ENCODE measurements at places on chromosomes 11 and 22.

DNA sequence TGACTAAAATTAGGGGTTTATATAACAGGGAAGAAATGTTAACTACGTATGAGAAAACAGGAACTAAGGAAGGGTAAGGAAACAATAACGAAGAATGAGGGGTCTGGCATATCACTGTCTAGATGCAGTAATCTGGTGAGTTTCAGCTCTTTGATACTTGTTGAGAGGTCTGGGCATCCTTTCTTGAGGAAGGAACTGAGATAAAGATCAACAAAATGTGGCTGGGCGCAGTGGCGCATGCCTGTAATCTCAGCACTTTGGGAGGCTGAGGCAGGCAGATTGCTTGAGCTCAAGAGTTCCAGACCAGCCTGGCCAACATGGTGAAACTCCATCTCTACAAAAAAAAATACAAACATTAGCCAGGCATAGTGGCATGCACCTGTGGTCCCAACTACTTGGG, 2.7 kb downstream of the DCDC1 start:
- DNase-seq = no peak

DNA sequence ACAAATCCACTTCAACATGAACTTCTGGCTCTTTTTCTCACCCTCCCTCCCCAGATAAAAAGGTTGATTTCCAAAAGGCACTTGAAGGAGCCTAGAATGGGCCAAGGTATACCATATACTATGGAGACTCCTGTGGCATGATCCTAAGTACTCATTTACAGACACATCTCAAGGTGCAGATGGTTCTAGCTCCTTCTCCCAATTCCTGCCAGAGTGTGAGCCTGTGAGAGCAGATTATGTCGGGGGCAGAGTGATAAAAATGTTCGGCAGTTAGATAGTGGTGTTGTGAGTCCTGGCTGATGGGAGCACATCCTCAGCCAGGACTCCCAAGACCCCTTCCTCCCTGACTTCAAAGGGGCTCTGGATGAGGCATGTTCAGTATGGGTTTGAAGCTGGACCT, 8.2 kb upstream of the SEC14L3 start:
- no peak for DNase-seq

DNA sequence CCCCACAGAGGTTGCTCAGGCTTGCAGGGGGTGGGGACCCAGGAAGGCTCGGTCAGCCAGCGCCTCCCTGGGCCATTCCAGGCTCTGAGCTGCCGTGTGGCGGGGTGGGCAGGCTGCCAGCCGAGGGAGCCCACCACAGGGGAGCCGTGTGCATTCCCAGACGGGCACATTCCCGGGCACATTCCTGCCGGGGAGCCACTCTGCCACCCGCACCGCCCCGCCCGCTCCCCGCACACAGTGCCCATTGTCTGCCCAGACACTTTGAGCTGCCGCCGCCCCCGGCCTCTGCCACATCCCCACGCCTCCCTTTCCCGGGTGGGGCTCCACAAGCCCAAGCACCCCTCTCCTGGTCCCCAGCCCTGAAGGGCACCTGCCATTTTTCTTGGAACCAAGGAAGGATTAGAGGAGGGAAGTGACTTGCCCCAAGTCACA, 27.4 kb downstream of the RPL3 start:
- no peak for DNase-seq

- DNase-seq = no peak
Observed at GRCh38 chr11:1782031-1782590, 18.4 kb upstream of the CTSD start.

DNA sequence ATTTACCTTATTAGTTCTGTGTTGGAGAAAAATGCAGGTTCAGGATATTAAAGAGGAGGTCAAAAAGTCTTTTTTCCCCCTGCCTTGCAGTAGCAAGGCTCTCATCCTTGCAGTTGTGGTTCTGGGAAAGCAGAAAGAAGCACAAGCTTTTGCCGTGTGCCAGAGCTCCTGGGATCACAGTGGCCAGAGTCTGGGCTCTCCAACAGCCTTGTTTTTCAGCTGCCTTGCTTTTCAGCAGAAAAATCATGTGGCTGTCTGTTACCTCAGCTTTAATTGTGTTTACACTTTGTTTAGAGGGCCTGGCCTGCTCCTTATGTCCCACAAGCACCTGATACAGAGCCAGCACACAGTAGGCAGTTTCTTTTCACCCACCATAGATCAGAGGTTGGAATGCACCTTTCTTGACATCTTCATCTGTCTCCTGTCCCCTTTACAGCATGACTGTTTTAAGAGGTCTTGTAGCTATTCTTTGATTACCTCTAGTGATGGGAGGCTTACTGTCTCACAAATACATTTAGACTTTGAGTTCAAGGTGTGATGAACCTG, 67.5 kb downstream of the TEAD1 start:
- DNase-seq = no peak

GRCh38 chr11:22244986-22245592, 52.2 kb downstream of the ANO5 start:
- DNase-seq = peak; percentile 17

- DNase-seq = peak; percentile 30
Observed at GRCh38 chr11:119691020-119691666, 37.9 kb downstream of the NECTIN1 start.

DNA sequence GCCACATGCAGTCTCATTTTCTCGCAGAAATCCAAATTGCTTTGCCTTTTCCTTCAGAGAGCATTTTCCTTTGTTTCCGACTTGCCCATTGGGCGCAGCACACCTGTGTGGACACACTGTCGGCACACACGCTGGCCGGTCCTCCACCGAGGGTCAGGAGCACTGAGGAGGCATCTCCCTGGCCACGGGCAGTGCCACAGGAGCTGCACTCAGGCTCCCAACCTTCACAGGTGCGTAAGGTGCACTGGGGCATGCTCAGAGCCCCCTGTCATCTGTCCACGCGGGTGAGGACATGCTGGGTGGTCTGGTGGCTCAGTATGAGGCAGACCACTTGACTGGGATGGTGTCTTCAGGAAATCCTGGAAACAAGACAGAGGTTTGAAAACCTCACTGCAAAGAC, 779.1 kb downstream of the BRD1 start:
- DNase-seq = no peak

DNA sequence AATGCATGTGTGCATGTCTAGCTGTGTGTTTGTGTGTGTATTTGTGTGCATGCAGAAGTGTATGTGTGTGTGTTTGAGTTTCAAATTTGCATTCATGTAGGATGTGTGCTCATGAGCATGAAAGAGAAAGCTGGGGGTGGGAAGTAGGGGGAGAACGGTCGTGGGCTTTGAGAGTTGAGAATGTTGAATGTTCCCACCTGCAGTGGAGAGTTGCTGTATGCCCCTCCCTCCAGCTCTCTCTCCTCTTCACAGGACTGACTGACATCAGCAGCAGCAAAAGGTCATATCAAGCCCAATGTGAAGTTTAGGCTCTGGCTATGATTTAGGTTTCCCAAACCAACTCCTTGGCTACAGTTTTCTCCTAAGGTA, 63.8 kb upstream of the RRAS2 start:
- no peak for DNase-seq

DNA sequence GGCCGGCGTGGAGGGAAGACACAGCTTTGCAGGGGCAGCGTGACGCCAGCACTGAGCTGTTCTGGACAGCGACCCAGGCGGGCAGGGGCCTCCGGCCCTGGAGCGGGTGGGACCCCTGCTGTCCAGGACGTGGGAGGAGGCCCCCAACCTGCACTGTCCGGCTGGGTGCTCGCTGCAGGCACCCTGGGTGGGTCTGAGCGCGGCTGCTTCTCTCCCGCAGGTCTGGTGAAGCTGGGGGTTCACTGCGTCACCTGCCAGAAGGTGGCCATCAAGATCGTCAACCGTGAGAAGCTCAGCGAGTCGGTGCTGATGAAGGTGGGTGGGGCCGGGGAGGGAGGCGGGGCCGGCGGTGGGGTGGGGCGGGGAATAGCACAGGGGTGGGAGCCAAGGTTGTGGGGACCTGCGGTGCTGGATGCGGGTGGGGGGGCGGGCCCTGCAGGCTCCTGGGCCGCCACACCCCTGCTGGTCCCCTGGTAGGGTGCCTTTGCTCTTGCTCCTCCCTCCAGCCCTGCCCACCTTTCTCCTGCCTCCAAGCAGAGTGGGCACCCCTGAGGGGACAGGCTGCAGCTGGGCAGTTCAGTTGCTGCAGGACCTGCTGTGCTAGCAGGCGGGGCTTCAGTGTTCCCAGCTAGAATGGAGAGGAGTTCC, 46.2 kb downstream of the BRSK2 start:
- no peak for DNase-seq

- DNase-seq = no peak
Observed at GRCh38 chr11:105573091-105573490, 36.8 kb upstream of the GRIA4 start.

GRCh38 chr11:103662880-103663279, 373.6 kb upstream of the DDI1 start:
- no peak for DNase-seq

GRCh38 chr11:116598556-116598955, 174.2 kb downstream of the BUD13 start:
- no peak for DNase-seq

- peak; percentile 34 for DNase-seq
Observed at GRCh38 chr22:24284747-24285203, 14.1 kb downstream of the SPECC1L start.

- peak; percentile 69 for DNase-seq
Observed at GRCh38 chr11:94511932-94512781, at the start of gene C11orf97. Gene C11orf97, plus strand, starts transcription at chr11:94512461. Its CDS starts 68 bp downstream, at chr11:94512529.

DNA sequence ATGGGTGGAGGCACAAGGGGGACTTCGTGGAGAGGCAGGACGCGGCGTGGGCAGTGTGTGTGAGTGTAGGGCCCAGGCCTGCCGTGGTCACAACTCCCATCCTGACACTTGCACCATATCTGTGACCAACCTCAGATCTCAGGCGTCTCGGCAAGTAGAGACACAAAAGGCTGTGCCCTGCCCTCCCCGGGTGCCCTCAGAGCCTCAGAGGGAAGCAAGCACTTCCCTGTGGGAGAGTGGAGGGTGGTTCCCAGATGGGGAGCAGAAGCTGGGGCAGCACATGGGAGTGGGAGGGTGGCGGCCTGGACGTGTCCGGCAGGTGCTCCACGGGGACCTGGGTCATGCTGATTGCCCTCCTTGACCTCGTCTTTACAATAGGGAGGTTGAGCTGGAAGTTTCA, 20.4 kb downstream of the B3GAT1 start:
- DNase-seq = no peak

DNA sequence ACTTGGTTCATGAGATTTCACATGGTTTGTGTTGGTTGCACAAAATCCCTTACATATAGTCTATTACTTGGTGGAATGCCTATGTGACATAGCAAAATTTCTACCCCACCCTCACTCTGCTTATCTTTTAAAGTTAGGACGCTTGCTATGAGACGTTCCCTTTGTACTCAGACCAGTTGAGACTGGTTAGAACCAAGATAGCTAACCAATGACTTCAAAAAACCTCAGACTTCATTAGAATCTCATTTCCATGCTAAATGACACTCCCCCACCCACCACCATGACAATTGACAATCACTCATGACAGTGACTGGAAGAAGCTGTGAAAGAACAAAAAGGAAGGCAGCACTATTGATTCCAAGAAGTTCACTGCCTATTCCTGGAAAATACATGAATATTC, 313.6 kb downstream of the ETS1 start:
- DNase-seq = no peak

DNA sequence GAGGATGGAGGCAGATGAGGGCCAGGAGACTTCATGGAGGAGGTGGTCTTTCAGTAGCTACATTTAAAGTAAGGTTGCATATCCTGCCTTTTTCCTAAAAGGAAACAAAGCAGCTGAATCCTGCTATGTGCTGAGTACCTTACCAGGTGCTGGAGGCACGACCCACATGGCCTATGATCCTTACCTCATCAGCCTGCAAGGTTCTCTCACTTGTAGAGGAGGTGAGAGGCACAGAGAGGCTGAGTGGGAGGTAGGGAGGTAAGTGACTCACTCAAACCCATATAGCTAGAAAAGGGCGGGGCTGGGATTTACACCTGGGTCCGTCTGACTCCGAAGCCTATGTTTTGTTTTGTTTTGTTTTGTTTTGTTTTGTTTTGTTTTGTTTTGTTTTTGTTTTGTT, 75.8 kb downstream of the BUD13 start:
- DNase-seq = no peak

DNA sequence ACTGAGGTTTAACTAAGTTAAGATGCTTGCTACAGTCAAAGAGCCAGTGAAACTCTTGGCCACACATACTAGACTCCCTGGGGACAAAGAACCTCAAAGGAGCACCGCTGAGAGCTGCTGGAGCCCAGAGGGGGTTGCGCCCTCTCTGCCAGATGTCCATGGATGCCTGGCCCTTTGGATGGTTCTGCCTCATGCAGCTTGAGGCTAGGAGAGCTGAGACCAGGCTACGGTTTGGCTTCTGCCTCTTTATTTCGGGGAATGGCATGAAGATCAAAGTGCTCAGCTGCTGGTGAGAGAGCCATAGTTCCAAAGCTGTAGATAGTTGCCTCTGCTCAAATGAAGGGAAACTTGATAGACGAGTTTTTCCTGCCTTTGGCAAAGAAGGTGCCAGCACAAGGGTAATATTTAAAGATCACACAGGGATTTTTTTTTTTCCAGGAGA, 43.0 kb downstream of the RASSF10 start:
- no peak for DNase-seq

GRCh38 chr11:131483453-131483852, 113.0 kb downstream of the NTM start:
- DNase-seq = no peak

DNA sequence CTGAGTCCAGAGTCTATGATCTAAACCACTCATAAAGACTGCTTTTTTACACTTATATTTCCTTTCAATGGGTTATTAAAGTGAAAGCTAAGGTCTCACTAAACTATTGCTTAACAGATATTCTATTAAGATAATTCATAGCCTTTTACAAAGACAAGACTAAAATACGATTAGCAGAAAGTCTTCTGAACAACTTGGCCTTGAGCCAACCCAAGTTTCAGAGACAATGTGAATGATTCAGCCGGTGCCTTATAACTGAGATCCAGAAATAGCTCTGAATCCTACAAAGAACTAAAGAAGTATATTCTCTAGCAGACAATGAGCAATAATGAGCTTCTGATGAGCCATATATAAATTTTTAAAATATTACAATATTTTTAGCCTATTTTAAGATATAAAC, 41.5 kb upstream of the CARD18 start:
- no peak for DNase-seq

GRCh38 chr11:78586452-78587046, 11.9 kb upstream of the NARS2 start:
- DNase-seq = no peak

- no peak for DNase-seq
Observed at GRCh38 chr11:75498556-75499255, 27.0 kb downstream of the GDPD5 start.

DNA sequence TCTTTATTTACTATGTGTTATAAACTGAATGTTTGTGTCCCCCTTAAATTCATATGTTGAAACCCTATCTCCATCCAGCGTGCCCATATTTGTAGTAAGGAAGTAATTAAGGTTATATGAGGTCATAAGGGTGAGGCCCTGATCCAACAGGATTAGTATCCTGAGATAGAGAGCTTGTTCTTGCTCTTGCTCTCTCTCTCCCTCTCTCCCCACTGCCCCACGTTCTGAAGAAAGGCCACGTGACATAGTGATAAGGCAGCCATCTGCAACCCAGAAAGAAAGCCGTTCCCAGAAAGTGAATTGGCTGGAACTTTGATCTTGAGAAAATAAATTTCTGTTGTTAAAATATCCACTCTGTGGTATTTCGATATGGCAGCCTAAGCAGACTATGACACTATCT, 212.5 kb downstream of the SWAP70 start:
- no peak for DNase-seq
